ENCODE measurements at places on chromosomes 3 and 15.

DNA sequence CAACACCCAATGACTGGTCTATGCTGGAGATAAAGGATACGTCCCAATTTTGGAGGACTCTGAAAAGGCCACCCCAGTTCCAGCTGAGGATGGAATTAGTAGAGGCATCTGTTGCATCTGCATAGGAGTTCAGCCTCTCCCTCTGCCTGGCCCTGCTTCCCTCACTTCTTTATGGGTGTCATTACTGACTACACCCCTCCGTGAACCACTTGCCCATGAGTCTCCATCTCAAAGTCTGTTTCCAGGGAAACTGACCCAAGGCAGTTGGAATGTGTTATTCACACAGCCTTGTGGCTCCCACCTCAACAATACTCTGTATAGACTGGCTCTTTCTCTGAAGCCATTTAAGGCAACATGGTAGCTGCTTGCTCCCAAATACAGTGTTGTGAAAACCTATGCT lies 21.4 kb upstream of the PCOLCE2 start:
- DNase-seq = no peak

- DNase-seq = no peak
These were observed 76.9 kb upstream of the RPL32 start for GRCh38 chr3:12918231-12918630.

GRCh38 chr3:42979044-42979972 lies at the start of gene GASK1A:
Gene GASK1A, plus strand, starts transcription at chr3:42979311. Its CDS starts 332 bp downstream, at chr3:42979643.
- DNase-seq = peak; percentile 35

DNA sequence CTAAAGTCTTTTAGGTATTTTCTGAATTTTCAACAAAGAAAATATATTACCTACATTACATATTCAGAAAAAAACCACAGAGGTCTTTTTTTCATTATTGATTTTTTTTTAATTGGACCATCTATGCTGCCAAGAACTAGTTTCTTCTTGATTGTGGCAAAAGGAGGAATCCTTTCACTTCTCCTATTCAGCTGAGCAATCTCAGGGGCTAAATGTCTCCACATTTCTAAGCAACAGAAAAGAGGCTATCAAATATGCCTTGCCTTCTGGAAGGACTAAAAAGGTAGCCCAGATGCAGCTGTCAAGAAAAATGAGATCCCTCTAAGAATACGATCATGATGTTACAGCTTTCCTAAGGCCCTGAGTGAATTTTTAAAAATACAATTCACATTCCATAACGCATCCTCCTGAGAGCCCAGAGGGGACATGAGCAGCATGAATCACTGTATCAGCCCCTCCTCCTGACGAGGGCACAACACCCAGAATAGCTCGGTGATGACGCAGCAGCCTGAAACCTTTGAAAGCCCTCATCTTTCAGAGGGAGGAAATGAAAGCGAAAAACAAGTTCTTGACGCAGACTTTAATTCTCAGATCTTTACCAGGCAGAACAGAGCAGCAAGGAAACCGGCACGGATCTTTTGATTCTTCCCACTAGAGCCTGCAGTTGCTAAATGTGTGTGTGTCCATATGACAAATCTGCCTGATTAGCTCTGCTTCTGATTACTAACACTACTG lies 24.6 kb downstream of the RUBCN start:
- peak; percentile 23 for DNase-seq

DNA sequence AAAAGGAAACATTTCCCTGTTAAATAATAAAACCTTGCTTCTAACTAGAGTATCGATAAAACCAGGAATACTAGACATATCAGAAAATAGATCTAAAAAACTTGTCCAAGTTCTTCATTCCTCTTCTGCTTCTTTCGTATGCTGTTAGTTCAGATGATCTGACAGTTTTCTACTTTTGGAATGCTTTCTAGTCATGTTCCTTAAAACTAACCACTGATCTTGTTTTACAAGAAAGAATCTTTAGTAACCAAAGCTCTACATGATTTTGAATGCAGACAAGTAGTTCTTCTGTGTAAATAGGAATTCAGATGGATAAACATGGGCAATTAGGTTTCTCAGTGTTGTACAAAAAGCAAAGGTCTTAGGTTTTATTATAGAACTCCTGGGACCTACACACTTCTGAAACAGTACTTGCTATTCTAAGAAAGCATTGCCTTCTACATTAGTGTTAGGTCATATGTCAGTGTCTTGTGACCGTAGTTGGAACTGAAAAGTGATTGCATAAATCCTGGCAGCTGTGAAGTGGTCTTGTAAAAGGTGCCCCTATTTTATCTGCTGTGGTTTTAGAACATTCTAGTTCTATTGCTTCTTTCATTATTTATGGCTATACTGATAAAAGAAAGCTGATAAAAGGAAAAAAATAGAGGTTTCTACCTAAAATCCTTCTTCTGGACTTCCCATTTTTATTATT lies 40.7 kb downstream of the SNRK start:
- no peak for DNase-seq

- peak; percentile 33 for DNase-seq
These were observed 233.5 kb upstream of the PROK2 start for GRCh38 chr3:72018343-72018984.
